Caki2 (cell line): ENCODE measurements at places on chromosomes 6 and 20. TPM values are rescaled to one million over a fixed set of nuclear protein-coding genes. Genes with fewer than 3 reads are reported as not detected.

PAK5 gene
- not detected in 2 replicates for total RNA-seq

DPPA5 gene
- total RNA-seq: not detected in 2 replicates

ACTR5 gene
- total RNA-seq: 7.9 and 11.6 TPM in 2 replicates

HLA-DOA gene
- not detected in 2 replicates for total RNA-seq

ANKRD66 gene
- total RNA-seq: not detected in 2 replicates

MYO6 gene
- 6.4 and 7.8 TPM in 2 replicates for total RNA-seq

NFKBIL1 gene
- 52.6 and 56.1 TPM in 2 replicates for total RNA-seq

TRIM40 gene
- not detected in 2 replicates for total RNA-seq

CFB gene
- total RNA-seq: 2.6 and 4.7 TPM in 2 replicates

GRCh38 chr6:116949964-116950363 is 72.9 kb downstream of the RFX6 start:
- DNase-seq: no peak

- no peak for DNase-seq
Measured at GRCh38 chr20:32333988-32334885, 23.9 kb upstream of the ASXL1 start.

- DNase-seq: no peak
Measured at GRCh38 chr20:20498076-20498861, 130.4 kb downstream of the INSM1 start.

GRCh38 chr6:41722969-41723529 is 12.4 kb downstream of the TFEB start:
- no peak for DNase-seq

- DNase-seq: no peak
Measured at GRCh38 chr20:16360668-16361067, 212.6 kb downstream of the KIF16B start.

GRCh38 chr6:154611241-154611640 is 100.8 kb upstream of the CNKSR3 start:
- no peak for DNase-seq

DNA sequence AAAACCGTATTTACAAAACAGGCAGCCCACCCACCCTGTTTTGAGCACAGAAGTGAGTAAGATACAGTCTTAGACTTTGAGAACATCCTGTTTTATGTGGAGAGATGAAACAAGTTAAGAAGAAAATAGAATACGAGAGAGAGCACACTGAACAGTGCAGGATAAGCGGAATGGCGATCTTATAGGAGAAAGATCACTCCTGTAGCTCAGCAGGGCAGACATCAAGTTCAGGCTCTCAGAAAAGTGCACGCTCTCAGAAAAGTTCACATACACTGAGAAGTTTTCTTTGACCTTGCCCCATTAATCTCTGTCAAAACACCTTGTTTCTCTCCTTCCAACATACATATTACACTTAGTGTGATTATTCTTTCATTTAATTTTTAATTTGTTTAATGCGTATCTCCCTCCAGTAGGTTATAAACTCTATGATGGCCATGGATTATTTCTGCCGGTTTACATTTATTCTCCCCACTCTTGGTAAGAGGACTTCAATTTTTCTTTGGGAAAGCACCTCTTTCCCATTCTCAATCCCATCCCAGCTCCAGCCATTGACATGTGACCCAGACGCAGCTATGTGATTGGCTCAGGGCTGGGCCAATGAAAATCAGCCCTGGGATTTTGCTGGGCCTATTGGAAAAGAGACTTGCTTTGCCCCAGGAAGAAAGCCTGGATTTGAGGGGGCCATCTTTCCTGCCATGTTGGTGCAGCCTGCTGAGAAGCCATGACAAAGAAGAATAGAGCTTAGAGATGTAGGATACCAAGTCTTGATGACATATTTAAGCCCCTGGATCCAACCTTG is 16.2 kb downstream of the KCNB1 start:
- no peak for DNase-seq

DNA sequence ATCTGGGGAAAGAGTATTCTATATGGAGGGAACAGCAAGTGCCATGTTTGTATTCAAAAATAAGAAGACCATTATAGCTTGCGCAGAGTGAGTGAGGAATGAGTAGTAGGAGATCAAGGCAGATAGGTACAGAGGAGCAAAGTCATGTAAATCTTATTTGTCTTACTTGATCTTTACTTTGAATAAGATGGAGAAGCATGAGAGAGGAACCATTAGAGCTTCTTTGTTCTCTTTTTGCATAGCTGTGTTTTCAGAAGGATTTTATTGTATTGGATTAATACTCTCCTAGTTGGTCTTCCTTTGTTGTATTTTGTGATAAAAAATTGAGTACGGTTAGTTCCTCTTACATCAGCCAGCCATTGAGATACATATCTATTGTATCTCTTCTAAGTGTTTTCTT is 88.4 kb downstream of the SCAF8 start:
- DNase-seq: no peak

DNA sequence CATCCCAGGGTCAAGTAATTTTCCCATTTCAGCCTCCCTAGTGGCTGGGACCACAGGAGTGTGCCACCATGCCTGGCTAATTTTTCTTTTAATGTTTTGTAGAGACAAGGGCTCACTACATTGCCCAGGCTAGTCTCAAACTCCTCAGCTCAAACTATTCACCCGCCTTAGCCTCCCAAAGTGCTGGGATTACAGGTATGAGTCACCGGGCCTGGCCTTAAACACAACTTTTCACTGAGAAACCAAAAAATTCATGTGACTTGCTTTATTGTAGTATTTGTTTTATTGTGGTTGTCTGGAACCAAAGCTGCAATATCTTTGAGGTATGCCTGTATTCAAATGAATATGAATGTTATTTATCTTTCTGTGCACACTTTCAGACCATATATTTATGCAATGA is 72.2 kb downstream of the RWDD2A start:
- no peak for DNase-seq

- DNase-seq: no peak
Measured at GRCh38 chr6:133463790-133464189, 222.6 kb downstream of the EYA4 start.

- no peak for DNase-seq
Measured at GRCh38 chr6:170089963-170090362, 200.9 kb downstream of the DLL1 start.

DNA sequence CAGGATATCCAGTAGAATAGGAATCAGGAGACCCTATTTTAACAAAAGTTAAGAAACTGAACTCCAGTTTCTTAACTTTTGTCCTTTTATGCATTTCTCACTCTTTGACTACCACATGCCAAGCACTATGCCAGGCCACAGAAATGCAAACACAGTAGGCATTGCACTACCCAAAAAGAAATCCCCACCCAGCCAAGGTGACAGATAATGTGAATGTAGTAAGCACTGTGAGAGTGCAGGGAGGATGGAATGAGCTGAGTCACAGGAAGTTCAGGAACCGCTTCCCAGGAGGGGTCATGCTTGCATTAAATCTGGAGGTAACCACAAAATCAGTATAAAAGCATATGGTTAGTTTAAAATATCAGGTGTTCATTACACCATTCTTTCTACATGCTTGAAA is 20.1 kb upstream of the FAM83C start:
- DNase-seq: peak; percentile 81

- DNase-seq: no peak
Measured at GRCh38 chr6:126513198-126513597, 173.3 kb downstream of the CENPW start.
